Activated CD8-positive, alpha-beta T cell treated with anti-CD3 and anti-CD28 coated beads, Interleukin-2, amount 10 ng/mL, durations not matched to agents 7 days and 5 days (primary cell): ENCODE measurements at places on chromosomes 11 and 22. TPM values are rescaled to one million over a fixed set of nuclear protein-coding genes. Genes with fewer than 3 reads are reported as not detected.

DNA sequence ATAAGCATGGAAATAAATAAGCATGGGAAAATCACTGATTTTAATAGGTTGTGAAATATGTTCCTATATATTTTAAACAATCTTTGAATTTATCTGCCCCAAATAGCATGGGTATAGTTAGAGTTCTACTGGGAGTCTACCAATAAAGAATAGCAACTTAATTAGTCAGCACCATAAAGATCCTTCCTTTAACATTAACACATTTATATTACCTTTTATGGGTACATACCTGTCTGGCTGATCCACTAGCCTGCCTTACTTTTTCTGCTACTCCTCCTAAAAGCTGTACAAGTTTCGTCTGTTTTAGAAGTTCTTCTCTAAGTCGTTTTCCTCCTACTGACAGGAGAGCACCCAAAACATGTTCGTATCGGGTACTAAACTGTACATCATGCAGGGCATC is 39.8 kb upstream of the RPS13 start:
- peaks cover 23% of the 10 kb centered on the region for H3K36me3 ChIP-seq
- peaks cover 4% of the 10 kb centered on the region for H3K4me1 ChIP-seq
- DNase-seq = no peak
- no peaks in the 10 kb centered on the region for H3K27me3 ChIP-seq
- peak overlapping the region; percentile 32 for H3K27ac ChIP-seq
- H3K4me3 ChIP-seq = no peak overlapping the region

GRCh38 chr11:119894916-119895315 is 165.9 kb upstream of the NECTIN1 start:
- H3K36me3 ChIP-seq = no peaks in the 10 kb centered on the region
- H3K4me3 ChIP-seq = no peak overlapping the region
- H3K27me3 ChIP-seq = peaks cover 24% of the 10 kb centered on the region

DNA sequence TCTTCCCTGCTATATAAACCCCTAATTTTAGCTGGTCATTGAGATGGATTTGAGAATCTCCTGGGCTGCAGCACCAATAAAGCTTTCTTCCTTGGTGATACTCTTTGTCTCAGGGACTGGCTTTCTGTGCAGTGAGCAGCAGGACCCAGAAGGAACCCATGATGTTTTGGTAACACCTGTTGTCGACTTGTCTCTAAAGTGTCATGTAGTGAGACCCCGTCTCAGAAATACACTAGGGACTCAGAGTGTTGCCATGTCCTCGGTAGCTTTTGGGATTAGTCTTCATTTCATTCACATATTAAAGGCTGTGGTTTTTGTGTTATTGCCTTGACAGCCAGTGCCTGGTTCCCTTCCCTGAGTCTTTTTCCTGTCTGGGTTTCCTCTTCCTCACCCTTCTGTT is 1078.7 kb downstream of the TBC1D22A start:
- no peak overlapping the region for H3K27ac ChIP-seq
- H3K36me3 ChIP-seq = no peaks in the 10 kb centered on the region
- no peaks in the 10 kb centered on the region for H3K4me1 ChIP-seq
- no peak for DNase-seq
- H3K27me3 ChIP-seq = no peaks in the 10 kb centered on the region

GRCh38 chr11:127492029-127492428 is 491.5 kb upstream of the KIRREL3 start:
- no peaks in the 10 kb centered on the region for H3K4me1 ChIP-seq
- H3K27ac ChIP-seq = no peak overlapping the region
- DNase-seq = no peak
- no peak overlapping the region for H3K4me3 ChIP-seq
- H3K27me3 ChIP-seq = no peaks in the 10 kb centered on the region

PAMR1 gene
- not detected for total RNA-seq

GRCh38 chr11:12591706-12592105 is 82.5 kb upstream of the TEAD1 start:
- no peak overlapping the region for H3K4me3 ChIP-seq
- H3K27me3 ChIP-seq = peaks cover 2% of the 10 kb centered on the region
- no peak for DNase-seq
- no peaks in the 10 kb centered on the region for H3K36me3 ChIP-seq
- H3K27ac ChIP-seq = no peak overlapping the region
- H3K4me1 ChIP-seq = no peaks in the 10 kb centered on the region

C22orf31 gene
- total RNA-seq = not detected

GRCh38 chr11:79167510-79168188 is 273.2 kb downstream of the TENM4 start:
- DNase-seq = no peak
- H3K4me1 ChIP-seq = no peaks in the 10 kb centered on the region
- H3K27ac ChIP-seq = no peak overlapping the region
- H3K36me3 ChIP-seq = no peaks in the 10 kb centered on the region
- no peaks in the 10 kb centered on the region for H3K27me3 ChIP-seq
- no peak overlapping the region for H3K4me3 ChIP-seq

TIMM10 gene
- 65.4 TPM for total RNA-seq

GPR83 gene
- not detected for total RNA-seq

DNA sequence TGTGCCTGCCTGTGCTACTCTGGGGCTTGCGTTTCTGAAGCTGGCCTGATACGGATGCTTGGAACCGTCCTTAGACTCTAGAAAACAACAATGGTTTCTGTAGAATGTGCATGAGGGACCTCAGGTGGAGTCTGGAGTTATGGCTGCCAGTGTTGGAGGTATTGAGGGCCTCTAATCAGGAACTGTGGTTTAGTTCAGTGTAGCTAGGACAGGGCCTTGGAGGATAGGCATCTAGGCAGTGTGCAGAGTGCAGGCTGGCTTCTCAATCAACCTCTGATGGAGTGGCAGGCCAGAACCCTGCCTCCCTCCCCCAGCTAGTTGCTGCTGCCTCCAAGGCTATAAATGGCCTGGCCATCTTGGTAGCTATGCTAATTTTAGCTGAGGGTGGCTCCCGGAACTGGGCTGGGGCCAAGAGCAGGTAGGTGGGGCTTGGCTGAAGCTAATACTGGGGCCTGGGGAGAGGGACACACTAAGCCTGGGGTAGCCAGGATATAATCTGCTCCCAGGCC is 4.0 kb downstream of the STIM1 start:
- peak overlapping the region; percentile 79 for H3K27ac ChIP-seq
- peaks cover 67% of the 10 kb centered on the region for H3K4me1 ChIP-seq
- H3K27me3 ChIP-seq = no peaks in the 10 kb centered on the region
- peak overlapping the region; percentile 84 for H3K4me3 ChIP-seq

DNA sequence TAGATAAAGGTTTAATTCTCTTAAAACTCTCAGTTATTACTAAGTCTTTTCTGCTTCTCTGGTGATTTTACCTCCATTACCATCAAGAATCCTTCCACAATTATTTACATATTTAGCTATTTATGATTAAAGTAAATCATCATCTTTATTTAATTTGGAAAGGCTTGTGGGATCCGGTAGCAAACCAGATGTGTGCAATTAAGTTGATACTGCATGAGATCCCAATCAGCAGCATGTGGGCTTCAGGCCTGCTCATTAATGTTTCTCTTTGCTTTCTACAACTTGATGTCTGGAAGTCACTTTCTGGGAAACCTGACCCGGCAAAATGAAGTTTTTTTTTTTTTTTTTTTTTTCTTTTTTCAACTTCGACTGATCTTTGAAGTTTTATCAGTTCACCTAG is 558.4 kb upstream of the ANO5 start:
- H3K27ac ChIP-seq = no peak overlapping the region
- no peaks in the 10 kb centered on the region for H3K4me1 ChIP-seq
- H3K27me3 ChIP-seq = no peaks in the 10 kb centered on the region

UPK3A gene
- total RNA-seq = not detected

TNNT3 gene
- 2.8 TPM for total RNA-seq

- H3K27me3 ChIP-seq = no peaks in the 10 kb centered on the region
- no peaks in the 10 kb centered on the region for H3K4me1 ChIP-seq
- no peak overlapping the region for H3K27ac ChIP-seq
- no peak for DNase-seq
These were observed 83.8 kb upstream of the LARGE1 start for GRCh38 chr22:34004058-34004457.

DNA sequence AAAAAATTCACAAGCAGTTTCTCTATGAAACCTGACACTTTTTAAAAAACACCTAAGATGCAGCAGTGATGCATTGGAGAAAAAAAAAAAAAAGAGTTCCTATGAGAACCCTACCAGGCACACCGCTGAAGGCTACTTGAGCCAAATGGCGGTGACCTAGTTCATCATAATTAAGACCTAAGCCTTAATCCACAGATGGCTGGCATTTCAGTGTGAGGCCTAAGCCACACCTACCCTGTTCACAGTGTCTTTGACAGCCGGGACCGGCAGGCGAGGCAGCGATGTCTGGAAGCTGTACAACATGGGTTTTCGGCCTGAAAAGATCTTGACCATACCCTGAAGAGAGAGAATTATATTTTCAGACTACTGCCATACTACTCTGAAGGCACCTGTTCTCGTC is 38.0 kb downstream of the CPT1A start:
- no peaks in the 10 kb centered on the region for H3K27me3 ChIP-seq
- no peak for DNase-seq
